ENCODE measurements at places on chromosomes 1 and 21.

GRCh38 chr1:12014141-12014991 lies 4.9 kb upstream of the MIIP start:
- no peak for DNase-seq

DNA sequence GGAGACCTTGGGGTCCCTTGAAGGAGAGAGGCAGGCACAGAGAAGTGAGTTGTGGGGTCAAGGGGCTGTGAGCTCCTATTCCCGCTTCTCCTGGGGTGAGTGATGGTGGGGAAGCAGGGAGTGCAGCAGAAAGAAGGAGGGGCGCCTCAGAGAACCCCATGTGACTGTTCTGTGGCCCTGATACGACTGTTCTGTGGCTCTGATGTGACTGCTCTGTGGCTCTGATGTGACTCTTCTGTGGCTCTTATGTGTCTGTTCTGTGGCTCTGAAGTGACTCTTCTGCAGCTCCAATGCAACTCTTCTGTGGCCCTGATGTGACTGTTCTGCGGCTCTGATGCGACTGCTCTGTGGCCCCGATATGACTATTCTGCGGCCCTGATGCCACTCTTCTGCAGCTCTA lies 29.9 kb upstream of the UMODL1 start:
- no peak for DNase-seq

DNA sequence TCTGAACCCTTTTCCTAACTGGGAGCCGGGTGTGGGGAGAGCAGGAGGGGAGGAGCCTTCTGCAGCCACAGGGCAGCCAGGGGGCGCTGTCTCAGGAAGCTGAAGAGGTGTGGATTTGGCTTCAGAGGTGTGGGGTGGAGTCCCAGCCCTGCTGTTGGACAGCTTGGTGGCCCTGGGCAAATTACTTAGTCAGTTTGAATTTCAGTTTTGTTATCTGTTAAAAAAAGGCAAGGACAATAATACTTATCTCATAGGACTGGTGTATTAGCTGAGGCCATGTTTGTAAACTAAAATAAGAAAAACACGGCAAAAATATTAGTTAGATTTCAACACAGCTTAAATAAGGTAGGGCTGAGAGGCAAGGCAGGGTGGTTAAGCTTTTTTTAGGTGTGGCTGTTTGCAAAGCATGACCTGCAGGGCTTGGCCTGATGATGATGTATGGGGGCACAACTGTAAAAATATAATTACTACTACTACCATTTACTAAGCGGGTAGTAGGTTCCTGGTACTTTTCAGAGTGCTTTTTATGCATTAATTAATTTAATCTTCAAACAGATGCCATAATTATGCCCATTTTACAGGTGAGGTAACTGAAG lies 111.8 kb downstream of the PLXNA2 start:
- DNase-seq: peak; percentile 86

DNA sequence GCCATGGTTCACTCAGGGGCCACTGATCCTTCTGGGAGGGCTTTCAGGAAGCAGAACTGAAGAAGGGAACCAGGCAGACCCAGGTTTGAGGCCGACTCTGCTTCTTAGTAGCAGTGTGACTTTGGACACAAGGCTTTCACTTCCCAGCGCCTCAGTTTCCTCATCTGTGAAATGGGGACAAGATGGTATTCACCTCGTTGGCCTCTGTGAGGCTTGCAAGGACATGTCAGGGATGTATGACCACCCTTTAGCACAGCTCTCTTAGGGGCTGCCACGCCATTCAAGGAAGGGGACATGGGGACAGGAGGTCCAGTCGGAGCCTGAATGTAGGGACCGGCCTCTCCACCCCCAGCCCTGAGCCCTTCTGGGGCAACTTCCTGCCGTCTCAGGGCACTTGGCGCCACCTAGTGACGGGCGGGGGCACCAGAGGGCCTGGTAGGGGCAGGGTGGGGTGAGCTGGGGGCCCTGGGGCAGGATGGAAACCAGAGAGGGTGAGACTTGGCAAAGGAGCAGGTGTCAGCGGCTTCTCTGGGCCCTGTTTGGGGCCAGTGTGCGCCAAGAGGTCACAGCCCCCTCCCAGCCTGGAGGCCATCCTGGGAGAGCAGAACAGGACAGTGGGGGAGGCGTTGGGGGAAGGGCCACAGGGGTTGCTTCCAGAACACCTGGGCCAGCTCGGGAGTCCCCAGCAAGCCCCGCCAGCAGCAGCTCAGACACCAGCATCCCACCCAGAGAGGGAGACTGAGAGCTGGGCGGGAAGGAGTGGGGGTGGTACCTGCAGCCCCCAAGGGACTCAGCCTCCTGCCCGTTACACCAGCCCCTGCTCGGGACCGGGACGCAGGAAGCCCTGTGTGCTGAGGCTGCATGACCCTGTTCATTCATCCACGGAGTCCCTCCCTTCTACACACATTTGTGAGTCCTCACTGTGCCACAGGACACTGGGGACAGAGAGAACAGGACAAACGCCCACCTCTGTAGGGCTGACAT lies 102.5 kb upstream of the TARDBP start:
- peak; percentile 68 for DNase-seq

- no peak for DNase-seq
These were observed 68.7 kb downstream of the PDE9A start for GRCh38 chr21:42722153-42722552.

- DNase-seq: no peak
These were observed 43.4 kb downstream of the AHDC1 start for GRCh38 chr1:27560268-27561123.

GRCh38 chr1:21939650-21940374 lies 2.7 kb upstream of the HSPG2 start:
- DNase-seq: no peak

- no peak for DNase-seq
These were observed 72.9 kb upstream of the CD53 start for GRCh38 chr1:110800079-110800478.

DNA sequence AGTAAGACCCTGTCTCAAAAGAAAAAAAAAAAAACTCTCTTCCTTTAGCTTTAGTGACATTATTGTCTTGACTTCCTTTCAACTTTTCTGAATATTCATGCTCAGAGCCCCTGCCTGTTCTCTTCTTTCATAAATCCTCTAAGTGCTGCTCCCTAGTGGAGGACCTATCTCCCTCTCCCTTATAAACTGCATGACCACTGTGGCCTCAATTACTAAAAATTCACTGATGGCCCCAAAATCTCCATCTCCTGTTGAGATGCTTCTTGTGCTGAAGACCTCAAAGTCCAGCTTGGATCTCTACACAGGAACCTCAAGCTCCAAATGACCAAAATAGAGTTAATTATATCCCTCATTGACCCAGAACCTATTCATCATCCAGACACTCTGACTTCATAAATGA lies 7.8 kb downstream of the ITLN1 start:
- DNase-seq: no peak

GRCh38 chr1:227765261-227766014 lies 30.2 kb downstream of the SNAP47 start:
- no peak for DNase-seq

DNA sequence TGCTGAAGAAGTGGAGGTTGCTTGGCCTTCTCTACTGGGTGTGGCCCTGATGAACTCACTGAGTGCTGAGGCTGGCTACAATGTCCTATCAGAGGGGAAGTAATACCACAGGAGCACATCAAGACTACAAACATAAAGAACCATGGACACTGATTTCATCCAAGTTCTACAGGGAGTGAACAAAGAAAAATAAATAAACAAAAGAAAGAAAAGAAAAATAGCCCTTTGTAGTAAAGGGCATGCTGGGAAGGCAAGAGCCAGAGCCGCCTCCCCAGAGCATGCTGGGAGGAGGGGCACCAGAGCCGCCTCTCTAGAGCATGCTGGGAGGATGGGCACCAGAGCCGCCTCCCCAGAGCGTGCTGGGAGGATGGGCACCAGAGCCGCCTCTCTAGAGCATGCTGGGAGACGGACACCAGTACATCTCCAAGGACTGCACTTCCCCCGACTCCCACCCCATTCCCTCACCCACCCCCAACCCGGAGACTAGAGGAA lies 65.9 kb downstream of the LAMC2 start:
- DNase-seq: no peak

GRCh38 chr1:91981996-91982609 lies 32.9 kb downstream of the BRDT start:
- DNase-seq: no peak

DNA sequence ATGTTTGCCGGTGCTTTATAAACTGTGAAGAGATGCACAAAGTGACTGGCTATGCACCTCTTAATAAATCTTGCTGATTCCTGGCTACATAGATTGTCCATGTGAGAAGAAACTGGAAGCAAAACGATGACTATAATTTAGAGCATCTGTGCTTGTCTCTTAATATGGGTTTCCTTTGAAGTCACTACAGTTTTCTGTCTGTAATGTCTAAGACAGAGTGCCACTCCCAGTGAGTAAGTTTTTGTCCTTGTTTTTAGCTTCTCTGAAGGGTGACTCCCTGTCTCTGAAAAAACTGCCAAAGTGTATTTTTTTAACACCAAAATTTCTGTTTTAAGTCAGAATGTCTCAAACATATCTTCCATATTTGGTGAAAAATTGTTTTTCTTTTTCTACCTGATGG lies 175.1 kb downstream of the FASLG start:
- no peak for DNase-seq

DNA sequence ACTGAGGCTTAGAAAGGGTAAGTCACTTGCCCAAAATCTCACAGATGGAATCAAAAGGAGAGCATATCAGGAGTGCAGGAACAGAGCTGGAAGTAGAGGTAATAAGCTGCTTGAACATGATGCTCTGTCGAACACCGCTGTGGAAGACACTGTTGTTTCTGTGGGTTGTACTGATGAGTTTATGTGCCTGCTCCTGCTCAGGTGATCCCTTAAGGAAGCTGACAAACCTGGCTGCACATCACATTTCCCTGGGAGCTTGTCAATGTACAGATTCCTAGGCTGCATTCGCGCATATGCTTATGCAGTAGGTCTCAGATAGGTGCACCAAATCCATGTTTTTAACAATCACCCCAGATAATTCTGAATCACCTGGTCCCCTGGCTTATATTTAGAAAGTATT lies 79.7 kb downstream of the ZNF326 start:
- no peak for DNase-seq

- DNase-seq: no peak
These were observed 2.3 kb downstream of the C1orf87 start for GRCh38 chr1:60071296-60071695.

DNA sequence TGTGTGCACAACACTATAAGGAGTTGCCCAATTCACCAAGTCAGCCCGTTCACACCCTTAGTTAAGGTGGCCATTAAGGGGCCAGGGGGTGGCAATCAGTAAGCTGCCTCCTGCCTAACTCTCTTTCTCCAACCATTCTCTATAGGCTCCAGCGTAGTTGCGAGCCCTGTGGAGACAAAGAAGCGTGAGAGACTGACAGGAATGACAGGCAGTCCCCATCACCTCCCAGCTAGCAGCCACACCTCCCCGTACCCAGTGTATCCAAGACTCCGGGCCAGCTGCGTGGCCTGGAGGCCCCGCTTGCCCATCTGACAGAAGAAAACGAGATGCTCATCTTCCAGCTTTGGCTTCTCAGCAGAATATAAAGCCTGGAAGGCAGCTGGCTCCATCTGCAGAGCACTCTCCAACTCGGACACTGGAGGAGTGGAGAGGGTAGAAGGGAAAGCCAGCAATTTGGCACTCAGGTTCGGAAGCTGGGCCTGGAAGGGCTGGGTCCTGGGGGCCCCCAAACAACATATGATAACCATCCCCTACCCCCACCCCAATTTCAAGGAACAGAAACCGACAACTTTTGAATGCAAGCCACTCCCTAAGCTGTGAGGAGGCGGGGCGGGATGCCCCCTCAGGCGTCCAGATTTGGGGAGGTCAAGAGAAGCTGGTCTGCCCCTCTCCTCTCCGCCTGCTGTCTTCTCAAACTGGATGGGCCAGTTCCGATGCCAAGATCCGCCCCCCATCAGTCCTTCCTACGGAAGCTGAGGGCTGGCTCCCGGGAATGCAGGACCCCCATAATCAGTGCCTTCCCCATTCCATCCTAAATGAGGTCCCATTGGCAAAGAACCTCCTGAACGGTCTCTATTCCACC lies 872 bp downstream of the TSTD1 start:
- no peak for DNase-seq

DNA sequence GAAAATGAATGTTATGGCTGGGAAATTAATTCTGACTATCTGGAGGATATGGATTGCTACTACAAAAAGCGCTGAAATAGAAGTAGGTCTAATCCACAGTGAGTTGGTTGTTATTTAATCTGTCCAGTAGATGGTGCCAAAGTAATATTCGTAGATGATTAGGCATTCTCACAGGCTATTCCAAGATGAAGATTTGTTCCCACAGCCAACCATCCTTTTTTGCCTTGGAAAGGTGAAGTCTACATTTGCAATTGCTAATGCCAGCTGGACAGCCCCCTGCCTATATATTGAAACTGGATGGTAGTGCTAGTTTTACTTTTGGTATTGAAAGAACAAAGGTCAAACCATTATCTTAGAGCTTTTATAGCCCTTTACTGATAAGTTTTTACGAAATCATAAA lies 43.8 kb downstream of the RBM11 start:
- DNase-seq: peak; percentile 14

DNA sequence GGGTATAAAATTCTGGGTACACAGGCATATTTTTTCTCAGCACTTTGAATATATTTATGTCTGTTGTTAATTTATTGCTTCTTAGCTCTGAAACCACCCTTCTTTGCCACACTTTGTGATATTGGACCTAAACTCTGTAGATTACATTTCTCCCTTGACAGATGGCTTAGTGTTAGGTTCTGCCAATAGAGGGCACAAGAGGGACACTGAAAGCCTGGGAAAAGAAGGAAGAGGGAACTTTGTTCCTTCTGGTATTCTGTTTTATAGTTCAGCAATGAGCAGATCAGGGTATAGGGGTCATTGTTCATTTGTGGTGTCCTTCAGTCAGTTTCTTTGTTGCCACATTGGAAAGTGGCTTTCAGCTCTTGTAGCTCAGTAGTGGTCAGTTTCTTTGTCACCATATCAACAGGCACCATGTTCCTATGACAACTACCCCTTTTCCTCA lies 423.5 kb upstream of the PROX1 start:
- DNase-seq: no peak

DNA sequence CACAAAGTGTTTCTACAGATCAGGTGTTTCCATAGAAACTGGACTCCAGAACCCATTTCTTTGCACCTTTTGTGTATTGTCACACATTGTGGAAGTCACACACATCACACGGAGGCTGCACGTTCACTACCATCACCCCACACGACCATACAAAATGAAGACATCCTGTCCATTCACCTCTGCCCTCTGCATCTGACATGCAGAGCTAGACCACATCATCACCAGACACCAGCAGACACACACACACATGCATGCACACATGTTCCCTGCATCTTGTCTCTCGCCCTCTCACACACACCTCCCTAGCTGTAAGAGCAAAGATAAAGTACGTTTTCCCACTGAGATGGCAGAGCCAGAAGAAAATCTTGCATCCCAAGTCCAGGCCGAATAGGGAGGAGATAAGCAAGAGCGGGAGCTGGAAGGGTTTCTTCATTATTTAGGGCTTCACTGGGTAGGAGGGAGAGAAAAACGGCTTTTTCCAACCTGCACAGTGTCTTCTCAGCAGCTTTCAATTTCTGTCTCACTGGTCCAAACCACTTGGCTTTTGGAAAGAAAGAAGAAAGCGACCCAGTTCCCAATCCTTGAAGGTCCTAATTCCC lies 709 bp downstream of the PRELP start:
- no peak for DNase-seq

Measured in nephron progenitor cell (in vitro differentiated cells).